Activated T-cell treated with anti-CD3 and anti-CD28 coated beads, Interleukin-2, amount 50 U/mL, for 4 hours (primary cell): ENCODE measurements at places on chromosomes 1 and 21.

DNA sequence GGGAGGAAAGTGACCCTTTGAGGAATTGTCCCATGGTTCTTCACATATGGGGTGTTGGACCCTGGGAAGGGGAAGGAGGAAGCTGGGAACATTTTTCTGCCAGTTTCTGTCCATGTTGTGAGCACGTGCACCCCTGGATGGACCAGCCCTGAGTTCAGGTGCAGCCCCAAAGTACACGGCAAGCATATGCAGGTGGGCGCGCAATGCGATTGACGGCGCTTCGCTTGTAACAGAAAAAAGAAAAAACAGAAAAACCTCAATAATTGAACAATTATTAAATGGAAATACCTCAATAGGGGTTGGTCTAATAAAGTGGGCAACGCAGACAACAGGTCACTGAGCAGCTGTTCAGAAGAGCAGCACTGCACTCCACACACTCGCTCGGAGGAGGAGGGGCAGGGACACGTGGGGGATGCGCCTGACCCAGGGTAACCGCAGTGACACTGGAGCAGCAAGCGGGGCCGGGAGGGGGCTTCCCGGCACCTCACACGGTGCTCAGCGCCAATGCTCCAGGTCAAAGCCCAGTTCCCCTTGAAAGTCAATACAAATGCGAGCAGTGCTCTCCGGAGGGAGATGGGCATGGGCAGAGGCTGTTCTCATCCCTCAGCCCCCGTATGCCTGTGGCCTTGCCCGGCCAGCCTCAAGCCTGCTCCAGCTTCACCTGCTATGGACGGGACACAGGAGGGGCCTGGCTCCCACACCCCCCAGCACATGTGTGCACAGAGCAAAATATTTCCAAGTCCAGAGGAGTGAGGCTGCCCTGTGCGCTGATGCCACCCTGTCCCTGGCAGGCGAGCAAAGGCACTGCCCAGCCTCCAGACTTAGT lies 6.6 kb upstream of the ACTRT2 start:
- DNase-seq: peak; percentile 1

DNA sequence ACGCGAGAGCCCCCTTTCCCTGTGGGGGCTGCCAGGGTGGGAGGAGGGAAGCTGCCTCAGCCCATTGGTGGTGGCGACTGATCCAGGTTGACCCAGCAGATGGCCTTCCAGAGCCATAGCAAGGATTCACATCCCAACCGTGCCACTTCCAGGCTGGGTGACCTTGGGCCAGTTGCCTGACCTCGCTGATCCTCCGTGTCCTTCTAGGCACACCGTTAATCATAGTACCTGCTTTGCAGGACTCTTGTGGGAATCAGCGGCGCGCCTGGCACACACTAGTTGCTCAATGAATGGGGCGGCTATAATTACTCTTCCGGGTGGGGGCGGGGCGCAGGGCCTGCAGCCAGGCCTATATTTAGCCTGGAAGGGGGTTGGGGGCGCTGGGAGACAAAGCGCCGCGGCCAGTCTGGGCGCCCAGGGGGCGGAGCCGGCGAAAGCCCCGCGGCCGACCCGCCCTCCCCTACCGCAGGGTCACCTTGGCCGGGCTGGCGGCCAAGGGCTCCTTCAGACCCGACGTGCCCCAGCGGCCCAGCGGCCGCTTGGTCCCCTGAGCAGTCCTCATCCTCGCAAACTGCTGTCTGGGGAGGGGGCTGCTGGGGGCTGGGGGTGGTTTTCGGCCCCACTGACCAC lies 5.1 kb downstream of the HSPB7 start:
- DNase-seq: peak; percentile 18

DNA sequence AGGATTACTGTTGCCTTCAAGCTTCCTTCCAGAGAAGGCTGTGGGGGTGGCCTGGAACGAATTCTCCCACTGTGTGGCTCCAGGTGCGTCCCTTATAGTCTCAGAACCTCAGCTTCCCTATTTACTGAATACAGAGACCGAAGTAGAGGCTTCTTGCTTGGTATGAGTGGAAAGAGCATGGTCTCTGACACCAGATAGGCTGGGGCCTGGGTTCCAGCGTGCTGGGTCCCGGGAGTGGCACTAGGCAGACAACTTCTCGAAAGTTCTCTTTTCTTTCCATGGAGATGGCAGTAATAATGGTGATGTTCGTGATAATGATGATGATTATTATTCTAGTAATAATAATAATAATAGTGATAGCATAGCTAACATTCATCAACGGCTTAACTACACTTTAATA lies 161.7 kb downstream of the PTPRU start:
- DNase-seq: no peak

- DNase-seq: peak; percentile 18
Measured at GRCh38 chr1:54284781-54285529, 85.0 kb downstream of the MRPL37 start.

DNA sequence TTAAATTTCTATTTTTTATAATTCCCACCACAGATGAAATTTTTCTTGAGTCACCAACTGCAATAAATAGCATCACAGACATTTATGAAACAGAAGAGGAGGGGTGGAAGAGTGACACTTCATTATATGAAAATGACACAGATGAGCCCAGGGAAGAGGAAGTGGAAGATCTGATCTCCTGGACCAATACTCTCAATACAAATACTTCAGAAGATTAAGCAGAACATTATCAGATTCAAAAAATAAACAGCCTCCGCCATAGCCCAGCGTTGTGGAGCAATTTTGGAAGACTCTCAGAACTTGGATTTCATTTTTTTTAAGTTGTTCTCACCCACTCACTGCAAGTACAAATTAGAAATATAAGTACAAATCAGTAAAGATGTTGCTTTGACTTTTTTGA lies 63.6 kb downstream of the UBE2U start:
- DNase-seq: no peak

DNA sequence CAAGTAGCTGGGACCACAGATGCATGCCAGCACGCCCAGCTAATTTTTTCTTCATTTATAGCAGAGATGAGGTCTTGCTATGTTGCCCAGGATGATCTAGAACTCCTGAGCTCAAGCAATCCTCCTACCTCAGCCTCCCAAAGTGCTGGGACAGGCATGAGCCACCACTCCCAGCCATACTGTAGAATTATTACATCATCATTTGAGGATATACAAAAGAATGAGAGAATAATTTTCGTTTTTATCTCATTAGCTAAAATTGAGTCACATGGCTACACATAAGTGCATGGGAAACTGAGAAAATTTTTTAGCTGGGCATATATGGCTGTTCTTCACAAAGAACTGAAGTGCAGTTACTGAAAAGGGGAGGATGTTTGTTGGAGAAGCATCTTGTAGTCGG lies 21.2 kb downstream of the STXBP3 start:
- DNase-seq: no peak

DNA sequence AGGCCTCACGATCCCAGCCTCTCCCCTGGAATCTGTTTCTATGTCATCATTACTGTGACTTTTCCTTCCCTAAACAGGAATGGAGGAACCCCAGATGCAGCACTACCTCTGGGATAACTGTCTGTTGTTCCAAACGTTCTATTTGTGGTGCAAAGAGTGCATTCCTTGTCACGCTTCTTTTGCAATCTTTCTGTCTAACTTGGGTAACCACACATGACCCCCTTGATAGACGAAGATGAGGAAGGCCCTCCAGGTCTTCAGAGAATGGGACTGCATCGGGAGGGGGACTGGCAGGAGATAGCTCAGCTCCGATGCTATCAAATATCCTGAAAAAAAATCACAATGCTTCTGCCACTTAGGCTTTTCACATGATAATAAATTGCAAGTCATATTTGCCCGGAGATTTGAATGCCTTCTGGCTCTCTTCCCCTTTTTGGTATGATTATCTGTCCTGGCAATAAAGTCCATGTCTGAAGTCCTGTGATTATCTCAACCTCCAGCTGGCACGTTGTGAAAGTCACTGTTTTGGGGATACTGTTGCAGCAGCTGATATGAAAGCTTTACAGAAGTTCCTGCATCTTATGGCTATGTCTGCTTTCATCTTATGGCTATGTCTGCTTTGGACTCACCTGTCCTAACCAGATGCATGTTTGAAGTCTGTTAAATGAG lies 148.7 kb upstream of the LMO4 start:
- no peak for DNase-seq

DNA sequence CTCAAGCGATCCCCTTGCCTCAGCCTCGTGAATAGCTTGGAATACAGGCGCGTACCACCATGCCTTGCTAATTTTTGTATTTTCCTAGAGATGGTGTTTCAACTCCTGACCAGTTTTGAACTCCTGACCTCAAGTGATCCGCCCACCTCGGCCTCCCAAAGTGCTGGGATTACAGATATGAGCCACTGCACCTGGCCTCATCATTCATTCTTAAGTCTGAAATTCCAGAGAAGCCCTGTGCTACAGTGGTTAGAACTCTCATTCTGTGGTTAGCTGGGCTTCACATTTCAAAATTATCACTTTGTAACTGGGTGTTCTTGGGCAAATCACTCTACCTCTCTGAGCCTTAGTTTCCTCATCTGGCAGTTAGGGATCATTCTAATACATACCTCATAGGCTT lies 86.1 kb upstream of the POU3F1 start:
- DNase-seq: no peak

GRCh38 chr1:100483230-100483629 lies 54.7 kb upstream of the GPR88 start:
- DNase-seq: no peak

DNA sequence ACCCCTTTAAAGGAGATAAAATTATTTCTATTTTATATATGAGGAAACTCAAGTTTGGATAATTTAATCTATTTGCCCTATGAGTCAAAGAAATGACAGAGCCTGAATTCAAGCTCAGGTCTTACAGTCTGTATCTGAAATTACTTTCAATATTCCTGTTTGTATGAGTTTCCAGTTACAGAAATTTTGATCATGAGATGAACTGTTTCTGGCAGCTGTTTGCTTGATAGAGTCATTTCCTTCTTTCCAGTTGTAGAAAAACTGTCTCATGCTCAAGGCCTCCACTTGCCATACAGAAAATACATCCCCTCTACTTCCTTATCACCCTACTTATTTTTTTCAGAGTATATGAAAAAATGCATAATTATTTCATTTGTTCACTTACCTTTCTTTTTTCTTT lies 87.6 kb downstream of the PTPRC start:
- no peak for DNase-seq

DNA sequence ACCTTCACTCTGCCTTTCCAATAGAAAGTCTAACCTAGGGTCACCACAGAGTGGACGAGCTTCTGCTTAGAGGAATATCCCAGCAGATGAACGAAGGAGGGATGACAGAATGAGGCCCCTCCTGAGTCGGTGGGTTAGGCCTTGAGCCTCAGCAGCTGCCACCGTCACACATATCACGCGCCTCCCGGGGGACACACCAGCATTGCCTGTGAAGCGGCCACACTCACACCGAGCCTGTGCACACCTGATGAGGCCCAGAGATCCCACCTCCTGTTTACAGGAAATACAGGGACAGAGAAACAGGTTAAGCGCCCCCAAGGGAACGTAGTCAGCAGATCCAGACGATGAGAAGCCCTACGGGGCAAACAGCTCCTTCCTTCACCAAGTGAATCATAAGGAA lies 25.1 kb upstream of the LRRC47 start:
- no peak for DNase-seq
